CD14-positive monocyte (primary cell): ENCODE measurements at places on chromosomes 5 and 9.

GRCh38 chr5:154849791-154850201 lies 607 bp downstream of the FAXDC2 start:
- peak; percentile 25 for DNase-seq

- no peak for DNase-seq
These were observed 11.2 kb downstream of the IRF1 start for GRCh38 chr5:132479111-132479951.

- DNase-seq = no peak
These were observed 78.8 kb downstream of the NLN start for GRCh38 chr5:65800775-65801174.

DNA sequence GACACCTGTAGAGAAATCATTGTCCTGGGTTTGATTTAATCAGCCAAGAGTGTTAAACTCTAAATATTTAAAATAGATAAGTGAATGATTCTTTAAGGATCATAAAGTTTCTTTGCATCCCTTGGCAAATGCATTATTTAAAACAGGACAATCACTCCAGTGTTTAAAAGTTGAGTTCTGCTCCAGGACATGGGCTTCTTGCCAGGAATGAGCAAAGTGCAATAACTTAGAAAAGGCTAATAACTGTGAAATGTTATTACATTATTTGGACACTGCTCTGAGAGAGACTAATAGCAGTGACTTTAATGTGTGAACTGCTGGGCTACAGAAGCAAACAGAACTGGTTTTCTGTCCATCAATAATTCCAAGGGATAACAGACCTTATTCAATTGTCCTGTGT lies 283.3 kb downstream of the GABRB2 start:
- no peak for DNase-seq
